ENCODE measurements at places on chromosomes 6 and 20. TPM values are rescaled to one million over a fixed set of nuclear protein-coding genes. Genes with fewer than 3 reads are reported as not detected.

HLA-E gene
- 471 TPM for total RNA-seq

PLCB4 gene
- 39.4 TPM for total RNA-seq

UCKL1 gene
- total RNA-seq: 33.6 TPM

FBXO5 gene
- 7.4 TPM for total RNA-seq

SCGN gene
- total RNA-seq: 4.6 TPM

FANCE gene
- 3.7 TPM for total RNA-seq

RAB32 gene
- 54.6 TPM for total RNA-seq

DDX43 gene
- 0.16 TPM for total RNA-seq

SYNDIG1 gene
- total RNA-seq: 0.19 TPM

HELZ2 gene
- total RNA-seq: 36.3 TPM

BEND6 gene
- 0.32 TPM for total RNA-seq

SNX3 gene
- 118 TPM for total RNA-seq

MROH8 gene
- 1.3 TPM for total RNA-seq

TAF11 gene
- total RNA-seq: 27.4 TPM

TFAP2C gene
- 1.3 TPM for total RNA-seq

RNF114 gene
- 101 TPM for total RNA-seq

MUC21 gene
- not detected for total RNA-seq

STK4 gene
- total RNA-seq: 29.9 TPM

IYD gene
- total RNA-seq: 8.7 TPM

ELOVL4 gene
- total RNA-seq: 0.30 TPM

LY6G5C gene
- total RNA-seq: 1.9 TPM

TSHZ2 gene
- 2.1 TPM for total RNA-seq

LPA gene
- total RNA-seq: not detected

C6orf163 gene
- 1.1 TPM for total RNA-seq

LY86 gene
- total RNA-seq: 1.3 TPM

CTCFL gene
- total RNA-seq: 0.47 TPM

ADGRF5 gene
- total RNA-seq: 3.3 TPM

ID4 gene
- 2.4 TPM for total RNA-seq

SCUBE3 gene
- total RNA-seq: 0.20 TPM

MYBL2 gene
- total RNA-seq: 15.1 TPM

TLDC2 gene
- 29.7 TPM for total RNA-seq

ANGPT4 gene
- total RNA-seq: not detected
